ENCODE measurements at places on chromosomes 16 and 17. TPM values are rescaled to one million over a fixed set of nuclear protein-coding genes. Genes with fewer than 3 reads are reported as not detected.

RBL2 gene
- total RNA-seq: 179 TPM

MT1G gene
- not detected for total RNA-seq

KRT27 gene
- total RNA-seq: not detected

CA7 gene
- total RNA-seq: not detected

CAMTA2 gene
- 22.5 TPM for total RNA-seq

SPSB3 gene
- 74.2 TPM for total RNA-seq
